ENCODE measurements at places on chromosomes 1 and 21. TPM values are rescaled to one million over a fixed set of nuclear protein-coding genes. Genes with fewer than 3 reads are reported as not detected.

DNA sequence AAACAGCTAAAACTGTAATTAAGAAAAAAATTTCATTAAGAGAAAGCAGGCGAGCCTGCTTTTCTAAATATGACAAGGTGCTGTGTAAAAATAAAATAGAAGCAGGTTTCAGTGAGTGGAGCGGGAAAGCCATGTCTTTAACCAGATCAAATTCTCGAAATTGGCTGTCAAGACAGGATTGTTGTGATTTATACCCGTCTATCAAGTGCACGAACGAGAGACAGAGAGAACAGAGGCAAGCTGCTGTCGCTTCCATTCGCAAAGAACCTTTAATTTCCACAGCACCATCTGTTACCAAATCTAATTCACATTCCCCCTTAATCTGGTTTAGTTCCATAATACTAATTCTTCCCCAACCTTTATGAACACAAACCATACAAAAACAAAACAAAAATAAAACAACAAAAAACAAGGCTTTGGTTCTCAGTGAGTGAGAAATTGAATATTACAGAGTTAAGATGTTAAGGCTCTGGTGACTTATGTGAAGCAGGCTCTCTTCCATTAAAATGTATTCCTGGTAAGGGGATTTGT is 35.0 kb downstream of the ESRRG start:
- DNase-seq: no peak

- DNase-seq: peak; percentile 23
These were observed 13.7 kb upstream of the RPL5 start for GRCh38 chr1:92817986-92818764.

DNA sequence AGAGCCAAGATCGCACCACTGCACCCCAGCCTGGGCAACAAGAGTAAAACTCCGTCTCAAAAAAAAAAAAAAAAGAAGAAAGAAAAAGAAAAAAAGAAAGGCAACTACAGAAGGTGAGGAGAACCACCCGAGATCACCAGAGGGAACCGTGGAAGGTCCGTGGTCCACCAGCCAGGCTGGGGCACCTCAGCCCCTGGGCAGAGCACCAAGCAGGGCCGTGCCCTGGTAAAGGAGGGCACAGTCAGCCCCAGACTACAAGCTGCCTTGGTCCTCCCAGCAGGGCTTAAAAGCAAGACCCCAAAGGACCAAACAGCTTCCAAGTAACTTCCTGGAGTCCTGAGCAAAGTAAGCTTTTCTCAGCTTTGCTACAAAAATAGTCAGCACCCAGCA is 8.8 kb upstream of the SAMD11 start:
- DNase-seq: no peak

- no peak for DNase-seq
These were observed 58.1 kb downstream of the ZSWIM5 start for GRCh38 chr1:45148209-45148825.

The OR2L13 gene
- not detected for polyA plus RNA-seq

The LCE1A gene
- polyA plus RNA-seq: not detected

- no peak for DNase-seq
These were observed 743.1 kb upstream of the B3GALT2 start for GRCh38 chr1:193929374-193930033.

DNA sequence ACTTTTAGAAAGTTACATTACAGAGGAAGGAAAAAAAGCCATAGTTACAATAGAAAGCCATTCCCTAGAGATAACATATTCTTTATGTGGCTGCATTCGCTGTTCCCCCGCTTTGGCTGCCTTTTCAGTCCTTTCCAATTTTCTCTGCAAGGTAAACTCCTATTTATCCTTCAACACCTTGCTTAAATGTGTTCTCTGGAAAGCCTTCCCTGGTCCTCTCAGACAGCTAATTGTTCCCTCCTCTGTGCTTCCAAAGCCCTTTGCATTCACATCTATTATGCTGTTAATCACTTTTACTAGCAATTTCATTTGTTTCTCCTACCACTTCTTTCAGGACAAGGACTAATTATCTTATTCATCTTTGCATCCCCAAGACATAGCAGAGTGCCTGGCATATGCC is 1.6 kb downstream of the PHC2 start:
- no peak for DNase-seq

The KCNA10 gene
- not detected for polyA plus RNA-seq

- DNase-seq: no peak
These were observed 159.2 kb downstream of the TRABD2B start for GRCh38 chr1:47837866-47838561.

DNA sequence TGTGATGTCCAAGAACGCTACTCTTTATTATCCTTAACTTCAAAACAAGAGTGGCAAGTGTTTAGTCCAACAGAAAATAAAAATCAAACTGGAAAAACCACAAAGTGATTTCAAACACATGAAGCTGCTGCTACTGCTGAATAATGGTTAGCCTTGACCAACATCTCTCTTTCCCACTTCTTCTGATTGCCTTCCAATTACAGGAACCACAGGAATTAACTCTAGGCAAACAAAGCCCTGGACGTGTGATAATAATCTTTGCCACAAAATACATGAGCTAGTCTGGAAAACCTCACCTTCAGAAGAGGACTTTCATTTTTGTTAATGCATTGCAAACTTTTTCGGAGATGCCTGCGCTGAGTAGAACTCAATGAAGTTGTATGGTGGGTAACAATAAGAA is 48.6 kb upstream of the COL11A1 start:
- DNase-seq: no peak

DNA sequence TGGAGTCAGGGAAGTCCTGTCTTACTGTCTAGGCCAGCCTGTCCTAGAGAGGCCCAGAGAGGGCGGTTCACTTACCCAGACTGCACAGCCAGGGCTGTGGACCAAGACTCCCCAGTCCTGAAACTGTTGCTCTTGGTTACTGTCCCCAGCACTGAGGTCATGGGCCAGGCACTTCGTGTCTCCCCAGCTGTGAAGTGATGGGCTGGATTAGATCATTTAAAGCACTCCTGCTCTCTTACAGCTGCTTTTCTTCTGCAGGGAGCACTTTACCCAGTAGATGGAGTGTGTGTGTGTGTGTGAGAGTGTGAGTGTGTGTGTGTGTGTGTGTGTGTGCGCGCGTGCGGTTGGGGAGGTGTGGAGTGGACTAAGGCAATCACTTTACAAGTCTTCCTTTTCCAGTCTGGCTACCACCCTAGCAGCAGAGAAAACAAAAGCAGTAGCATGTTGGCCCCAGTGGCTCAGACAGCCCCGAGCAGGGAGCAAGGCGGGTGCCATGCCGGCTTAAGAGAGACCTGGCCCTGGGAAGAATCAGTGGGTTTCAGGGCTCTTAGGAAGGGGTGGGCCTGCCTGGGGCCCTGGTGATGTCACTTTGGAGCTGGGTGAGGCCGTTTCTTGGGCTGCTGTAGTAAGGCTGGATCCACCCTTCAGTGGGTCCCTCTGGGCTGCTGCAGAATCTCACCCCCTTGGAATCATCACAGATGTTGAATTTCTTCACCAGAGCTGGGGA is 2.4 kb downstream of the SPSB1 start:
- no peak for DNase-seq

The UBASH3A gene
- not detected for polyA plus RNA-seq

- DNase-seq: no peak
These were observed 61.3 kb downstream of the LBR start for GRCh38 chr1:225366552-225366951.

GRCh38 chr1:31639543-31639942 is 5.1 kb downstream of the PEF1 start:
- no peak for DNase-seq

The SPATA45 gene
- not detected for polyA plus RNA-seq

The RAB42 gene
- 2.3 TPM for polyA plus RNA-seq

DNA sequence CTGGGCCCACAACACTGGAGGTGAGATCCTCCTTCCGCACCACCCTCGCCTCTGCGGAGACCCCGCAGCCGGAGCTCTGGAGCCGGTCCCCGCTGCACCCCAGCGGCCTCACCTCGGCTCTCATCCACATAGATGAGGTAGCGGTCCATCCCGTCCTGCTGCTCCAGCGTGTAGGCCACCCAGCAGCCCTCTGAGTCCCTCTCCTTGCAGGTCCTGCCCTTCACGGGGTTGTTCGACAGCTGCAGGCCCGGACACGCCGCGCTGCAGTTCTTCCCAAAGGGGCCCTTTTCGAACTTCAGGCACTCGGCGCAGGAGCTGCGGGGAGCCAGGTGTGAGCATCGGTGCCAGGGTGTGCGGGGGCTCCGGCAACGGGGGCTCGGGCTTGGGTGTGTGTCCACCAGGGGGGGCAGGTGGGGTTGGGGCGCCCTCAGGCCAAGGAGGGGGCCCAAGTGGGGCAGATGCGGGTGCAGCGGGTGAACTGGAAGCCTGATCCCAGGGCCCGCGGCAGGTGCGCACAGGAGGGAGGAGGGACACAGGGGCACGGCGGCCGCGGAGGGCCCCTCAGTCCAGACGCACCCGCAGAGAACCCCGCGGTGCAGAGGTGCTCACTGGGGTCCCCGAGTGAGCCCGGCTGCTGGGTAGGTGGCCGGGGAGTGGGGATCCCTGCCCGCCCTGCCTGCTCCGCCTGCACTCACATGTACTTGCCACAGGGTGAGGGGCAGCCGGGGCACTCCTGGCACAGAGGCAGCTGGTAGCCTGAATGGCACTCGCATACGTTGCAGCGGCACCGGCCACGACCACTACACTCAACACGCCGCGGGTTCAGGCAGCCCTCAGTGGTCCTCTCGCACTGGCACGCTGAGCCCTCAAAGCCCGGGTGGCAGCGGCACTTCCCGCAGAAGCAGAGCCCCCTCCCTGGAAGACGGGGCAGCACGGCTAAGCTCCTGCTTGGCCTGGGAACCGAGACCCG is 15.4 kb upstream of the PTTG1IP start:
- DNase-seq: no peak

DNA sequence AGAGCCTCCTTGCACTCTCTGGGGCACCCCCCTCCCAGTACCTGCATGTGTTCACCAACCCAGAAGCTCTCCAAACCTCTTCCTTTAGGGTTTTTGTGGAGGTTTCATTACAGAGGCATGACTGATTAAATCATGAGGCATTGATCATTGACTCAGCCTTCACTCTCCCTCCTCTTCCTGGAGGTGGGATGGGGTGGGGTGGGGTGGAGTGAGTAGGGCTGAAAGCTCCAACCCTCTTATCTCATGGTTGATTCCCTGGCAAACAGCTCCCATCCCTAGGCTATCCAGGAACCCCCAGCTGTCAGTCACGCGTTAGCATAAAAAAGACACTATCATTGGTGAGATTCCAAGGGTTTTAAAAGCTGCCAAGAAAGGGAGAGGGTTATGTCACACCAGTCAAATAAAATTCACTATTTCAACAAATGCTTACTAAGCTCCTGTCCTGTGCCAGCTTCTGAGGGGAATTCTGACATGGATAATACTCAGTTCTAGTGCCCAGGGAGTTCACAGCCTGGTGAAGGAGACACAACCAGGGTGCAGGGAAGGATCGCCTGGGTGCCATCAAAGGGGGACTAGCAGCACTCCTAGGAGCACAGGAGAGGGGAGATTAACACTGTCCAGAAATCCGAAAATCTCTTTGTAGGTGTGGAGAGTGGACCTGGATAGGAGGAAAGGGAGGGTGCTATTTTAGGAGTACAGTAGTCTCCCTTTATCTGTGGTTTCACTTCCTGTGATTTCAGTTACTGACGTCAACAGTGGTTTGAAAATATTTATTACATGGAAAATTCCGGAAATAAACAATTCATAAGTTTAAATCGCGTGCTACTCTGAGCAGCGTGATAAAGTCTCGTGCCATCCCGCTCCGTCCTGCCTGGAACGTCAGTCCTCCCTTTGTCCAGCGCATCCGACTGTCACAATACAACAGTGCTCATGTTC is 6.8 kb upstream of the IL24 start:
- DNase-seq: no peak

The RGS5 gene
- 2.2 TPM for polyA plus RNA-seq

DNA sequence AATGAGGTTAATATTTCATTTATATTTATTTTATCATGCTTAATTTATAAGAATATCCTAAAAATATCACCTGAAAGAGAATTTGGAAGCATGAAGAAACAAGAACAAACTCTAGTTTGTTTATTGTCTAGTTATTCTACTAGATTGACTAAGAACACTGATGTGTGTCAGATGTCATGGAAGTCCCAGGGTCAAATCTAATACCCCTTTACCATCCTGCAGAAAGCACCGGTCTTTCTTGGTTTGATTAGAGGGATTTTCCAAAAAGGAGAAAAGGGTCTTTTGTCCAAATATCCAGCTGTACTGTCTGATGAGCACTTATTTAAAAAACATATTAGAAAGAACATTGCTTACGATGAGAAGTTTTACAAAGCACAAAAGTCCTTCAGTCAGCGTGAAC is 20.7 kb upstream of the CR2 start:
- DNase-seq: no peak

DNA sequence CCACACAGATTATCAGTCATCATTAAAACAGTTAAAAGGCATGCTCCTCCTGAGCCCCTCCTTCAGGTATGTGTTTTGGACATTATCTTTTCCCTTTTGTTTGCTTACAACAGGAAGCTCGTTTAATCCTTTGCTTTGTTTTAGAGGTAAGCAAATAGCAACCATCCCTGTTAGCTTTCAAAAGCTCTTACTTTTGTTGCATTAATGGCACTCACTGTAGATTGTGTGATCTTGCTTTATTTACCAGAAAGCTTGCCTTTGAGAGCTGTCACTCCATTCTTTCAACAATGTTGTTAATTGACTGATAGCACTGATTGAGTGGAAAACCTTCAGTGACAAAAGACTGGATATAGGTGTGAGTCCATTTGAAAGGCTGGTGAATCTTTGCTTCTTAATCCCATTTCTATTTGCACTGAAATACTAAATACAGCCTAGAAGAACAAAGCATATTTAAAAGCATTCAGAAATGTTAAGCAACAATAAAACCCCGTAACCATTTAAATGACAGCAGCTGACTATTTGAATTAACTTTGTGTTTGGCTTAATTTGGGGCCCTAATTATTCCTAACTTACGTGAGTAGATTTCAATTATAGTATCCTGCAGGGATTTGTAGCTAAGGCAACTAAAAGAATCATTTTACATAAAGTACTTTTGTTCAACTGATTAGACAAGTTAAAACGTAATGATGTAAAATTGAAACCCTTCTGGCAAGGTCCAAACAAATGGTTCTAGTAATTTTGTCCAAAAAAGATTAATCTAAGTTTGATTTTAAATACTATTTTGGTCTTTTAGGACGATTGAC is 48.3 kb downstream of the ADGRL2 start:
- DNase-seq: no peak

DNA sequence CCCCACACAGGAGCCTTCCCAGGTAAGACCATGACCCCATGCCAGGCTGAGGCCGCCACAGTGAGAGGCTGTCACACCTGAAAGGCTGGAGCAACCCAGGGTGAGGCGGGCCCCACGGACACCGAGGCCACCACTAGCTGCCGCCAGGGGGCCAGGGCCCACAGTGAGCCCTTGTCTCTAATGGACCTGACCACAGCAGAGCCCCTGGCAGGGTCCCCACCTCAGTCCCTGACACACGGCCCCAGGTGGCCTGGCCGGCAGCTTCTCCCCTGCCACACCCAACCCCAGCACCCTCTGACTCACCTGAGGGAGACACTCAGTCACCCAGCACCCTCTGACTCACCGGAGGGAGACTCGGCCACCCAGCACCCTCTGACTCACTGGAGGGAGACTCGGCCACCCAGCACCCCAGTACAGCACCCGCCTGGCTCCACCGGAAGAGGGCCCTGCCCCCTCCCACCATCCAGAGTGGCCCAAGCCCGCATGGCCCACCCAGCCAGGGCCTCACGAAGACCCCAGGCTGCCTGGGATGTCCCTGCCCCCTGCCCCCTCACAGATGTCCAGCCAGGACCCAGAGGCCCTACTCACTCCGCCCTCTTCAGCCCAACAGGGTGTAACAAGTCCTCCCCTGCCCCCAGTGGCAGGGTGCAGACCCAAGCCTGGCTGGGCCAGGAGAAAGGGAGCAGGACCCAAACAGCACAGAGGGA is 4.4 kb downstream of the DVL1 start:
- DNase-seq: peak; percentile 83

- DNase-seq: no peak
These were observed 62.8 kb downstream of the PAX7 start for GRCh38 chr1:18693256-18694098.
